ENCODE measurements at places on chromosomes 16 and 17.

- peak; percentile 75 for DNase-seq
Measured at GRCh38 chr17:3602499-3602898, 6.7 kb downstream of the TRPV1 start.

GRCh38 chr16:78608305-78608776 is 508.9 kb downstream of the WWOX start:
- peak; percentile 40 for DNase-seq

DNA sequence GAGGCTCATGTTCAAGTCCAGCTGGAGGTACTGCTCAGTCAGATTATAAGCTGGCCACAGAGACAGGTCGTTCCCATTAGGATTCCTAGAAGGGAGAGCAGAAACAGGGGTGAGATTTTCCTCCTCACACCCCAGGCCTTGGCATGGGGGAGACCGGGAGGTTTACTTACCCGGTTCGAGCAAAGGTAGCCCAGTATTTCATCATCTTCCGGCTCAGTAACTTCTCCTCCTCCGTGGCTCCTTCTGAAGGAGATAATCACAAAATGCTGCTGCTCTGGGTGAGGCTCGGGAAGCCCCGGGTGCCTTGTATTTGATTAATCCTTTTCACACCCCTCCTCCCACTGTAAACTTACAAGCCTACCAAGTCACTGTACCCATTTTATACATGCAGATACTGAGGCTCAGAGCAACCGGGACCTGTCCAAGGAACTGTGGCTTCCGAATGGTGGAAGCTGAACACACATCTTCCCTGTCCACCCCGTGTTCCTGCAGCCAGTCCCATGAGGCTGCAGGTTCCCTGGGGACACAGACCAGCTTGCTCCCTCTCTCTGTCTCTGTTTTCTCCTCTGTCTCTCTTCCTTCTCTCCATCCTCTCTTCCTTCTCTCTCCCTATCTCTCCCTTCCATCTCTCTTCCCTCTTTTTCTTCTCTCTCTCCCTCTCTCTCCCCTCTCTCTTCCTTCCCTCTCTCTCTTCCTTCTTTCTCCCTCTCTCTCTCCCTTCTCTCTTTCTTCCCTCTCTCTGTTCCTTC is 13.9 kb upstream of the CES1 start:
- DNase-seq = no peak

DNA sequence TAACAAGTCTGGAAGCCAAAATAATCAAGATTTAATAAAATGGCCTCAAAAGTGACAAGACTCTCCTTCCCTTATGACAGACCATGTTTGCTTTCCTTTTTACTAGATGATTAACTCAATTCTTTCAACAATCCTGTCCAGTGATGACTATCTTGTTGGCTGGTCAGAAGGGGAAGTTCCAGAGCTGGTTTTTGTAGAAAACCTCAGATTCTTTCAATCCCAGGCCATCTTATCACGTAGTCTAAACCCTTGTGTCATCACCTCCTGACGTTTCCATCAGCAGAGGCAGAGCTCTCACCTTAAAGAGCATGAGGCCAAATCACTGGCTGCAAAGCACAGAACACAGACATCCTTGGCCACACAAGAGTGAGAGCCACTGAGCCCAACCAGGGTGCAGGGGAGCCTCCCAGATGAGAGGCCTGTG is 125.3 kb downstream of the ANKRD11 start:
- no peak for DNase-seq

DNA sequence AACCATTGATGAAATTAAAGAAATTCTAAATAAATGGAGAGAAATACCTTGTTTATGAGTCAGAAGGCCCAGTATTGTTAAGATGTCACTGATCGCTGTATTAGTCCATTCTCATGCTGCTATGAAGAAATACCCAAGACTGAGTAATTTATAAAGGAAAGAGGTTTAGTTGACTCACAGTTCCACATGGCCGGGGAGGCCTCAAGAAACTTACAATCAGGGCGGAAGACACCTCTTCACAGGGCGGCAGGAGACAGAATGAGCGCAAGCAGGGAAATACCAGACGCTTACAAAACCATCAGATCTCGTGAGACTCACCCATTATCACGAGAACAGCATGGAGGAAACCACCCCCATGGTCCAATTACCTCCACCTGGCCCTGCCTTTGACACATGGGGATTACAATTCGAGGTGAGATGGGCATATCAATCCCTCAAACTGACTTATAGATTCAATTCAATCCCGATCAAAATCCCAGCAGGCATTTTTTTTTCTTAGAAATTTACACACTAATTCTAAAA is 157.2 kb downstream of the ENGASE start:
- DNase-seq = no peak

GRCh38 chr17:38430316-38430715 is 2.1 kb downstream of the ARHGAP23 start:
- DNase-seq = no peak

DNA sequence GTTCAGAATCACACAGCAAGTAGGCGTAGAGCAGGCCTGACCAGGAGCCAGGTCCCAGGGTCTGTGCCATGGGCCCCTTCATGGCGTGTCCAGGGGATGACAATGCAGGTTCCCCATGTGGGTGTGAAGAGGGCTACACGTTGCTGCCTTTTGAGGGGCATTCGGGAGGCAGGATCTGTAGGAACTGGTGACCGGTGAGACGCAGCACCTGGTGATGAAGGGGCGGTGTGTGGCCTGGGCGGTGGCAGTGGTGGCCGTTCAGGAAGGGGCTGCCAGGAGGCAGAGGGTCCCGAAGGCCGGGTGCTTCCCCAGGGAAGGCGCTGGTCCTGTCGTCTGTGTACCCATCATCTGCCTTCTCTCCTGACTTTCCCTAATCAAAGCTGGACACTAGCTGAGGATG is 34.6 kb downstream of the ZNF750 start:
- no peak for DNase-seq

- no peak for DNase-seq
Measured at GRCh38 chr16:85571563-85571812, 41.6 kb upstream of the GSE1 start.

DNA sequence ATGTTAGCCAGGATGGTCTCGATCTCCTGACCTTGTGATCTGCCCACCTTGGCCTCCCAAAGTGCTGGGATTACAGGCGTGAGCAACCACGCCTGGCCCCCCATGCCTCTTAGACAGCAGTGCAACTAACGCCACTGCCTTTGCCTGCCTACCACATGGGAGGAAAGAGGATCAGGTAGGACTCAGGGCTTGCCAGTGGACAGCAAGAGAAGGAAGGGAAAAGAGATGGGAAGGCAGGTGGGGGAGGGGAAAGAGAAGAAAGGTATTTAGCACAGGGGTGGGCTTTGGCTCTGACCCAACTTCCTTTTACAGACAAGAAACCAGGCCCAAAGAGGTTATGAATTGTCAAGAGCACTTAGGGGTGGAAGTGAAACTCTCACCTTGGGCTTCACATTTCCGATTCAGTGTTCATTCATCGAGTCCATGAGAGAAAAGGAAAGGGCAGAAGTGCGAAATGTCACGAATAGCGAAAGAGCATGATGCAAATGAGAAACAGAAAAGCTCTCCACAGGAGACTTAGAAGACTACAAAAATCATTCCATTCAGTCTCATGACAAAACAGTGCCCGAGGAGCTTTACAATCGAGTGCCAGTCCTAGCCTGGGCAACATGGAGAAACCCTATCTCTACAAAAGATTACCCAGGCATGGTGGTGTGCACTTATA is 36.4 kb downstream of the CDK5R1 start:
- no peak for DNase-seq

DNA sequence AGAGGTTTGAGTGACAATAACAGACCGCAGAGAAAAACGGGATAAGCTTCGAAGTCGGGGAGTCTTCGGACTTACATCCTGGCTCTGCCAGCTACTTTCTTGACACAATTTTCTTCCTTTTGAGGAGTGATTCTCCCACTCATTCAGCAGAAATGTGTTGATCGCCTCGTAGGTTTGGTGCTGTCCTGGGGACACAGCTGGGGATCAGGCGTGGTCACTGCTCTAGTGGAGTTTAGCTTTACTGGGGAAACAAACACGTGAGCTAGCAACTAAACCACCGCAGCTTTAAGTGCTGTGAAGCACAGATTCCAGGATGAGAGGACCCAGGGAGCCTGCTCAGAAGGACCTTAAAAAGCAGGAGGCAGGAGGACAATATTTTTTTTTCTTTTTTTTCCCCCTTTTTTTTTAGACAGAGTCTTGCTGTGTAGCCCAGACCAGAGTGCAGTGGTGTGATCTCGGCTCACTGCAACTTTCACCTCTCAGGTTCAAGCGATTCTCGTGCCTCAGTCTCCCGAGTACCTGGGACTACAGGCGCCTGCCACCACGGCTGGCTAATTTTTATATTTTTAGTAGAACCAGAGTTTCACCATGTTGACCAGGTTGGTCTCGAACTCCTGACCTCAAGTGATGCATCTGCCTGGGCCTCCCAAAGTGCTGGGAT is 858 bp downstream of the NUBP1 start:
- no peak for DNase-seq

DNA sequence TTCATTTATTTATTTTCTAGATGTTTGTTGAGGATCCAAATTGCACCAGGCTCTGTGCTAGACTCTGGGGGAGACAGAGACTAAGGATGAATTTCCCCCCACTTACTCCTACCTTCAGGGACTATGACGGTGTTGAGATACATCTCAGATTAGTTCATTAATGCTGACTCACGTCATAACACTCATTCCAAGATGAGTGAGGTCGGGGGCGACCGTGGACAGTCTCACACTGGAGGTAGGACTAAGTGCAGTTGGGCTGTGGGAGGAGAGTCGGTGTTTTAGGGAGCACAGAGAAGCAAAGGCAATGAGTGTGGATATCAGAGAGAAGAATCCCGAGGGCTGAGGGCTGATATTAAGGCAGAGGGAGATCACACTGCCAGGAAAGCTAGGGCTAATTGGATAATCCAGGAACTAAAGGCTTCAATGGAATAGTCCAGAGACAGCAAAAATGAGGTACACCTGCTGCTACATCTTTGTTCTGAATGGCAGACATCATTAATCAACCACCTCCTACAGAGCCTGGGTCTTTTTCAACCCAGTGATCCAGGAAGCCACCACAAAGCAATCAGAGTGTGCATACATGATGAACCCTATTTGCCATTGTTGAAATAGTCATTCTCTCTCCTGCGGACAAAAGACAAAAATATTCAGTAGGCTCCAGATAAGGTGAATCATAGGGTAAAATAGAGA is 38.6 kb upstream of the CACNG4 start:
- no peak for DNase-seq

DNA sequence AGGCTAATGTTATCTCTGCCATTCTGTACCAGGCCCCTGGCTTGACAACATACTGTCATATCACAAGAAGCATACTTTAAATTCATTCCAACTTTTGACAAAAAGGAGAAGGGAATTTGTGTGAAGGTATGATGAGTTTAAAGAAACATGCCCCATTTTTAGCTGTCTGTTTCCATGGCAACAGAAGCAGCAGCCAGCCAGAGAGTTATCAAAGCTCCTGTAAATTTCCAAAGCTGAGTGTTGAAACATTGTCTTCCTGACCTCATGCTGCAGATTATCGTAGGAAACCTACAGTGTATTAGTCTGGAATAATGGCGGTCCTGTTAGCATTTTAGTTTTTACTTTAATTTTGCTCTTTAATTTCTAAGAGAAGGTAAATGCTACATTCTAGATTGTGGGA is 124.9 kb downstream of the MRTFB start:
- DNase-seq = no peak

DNA sequence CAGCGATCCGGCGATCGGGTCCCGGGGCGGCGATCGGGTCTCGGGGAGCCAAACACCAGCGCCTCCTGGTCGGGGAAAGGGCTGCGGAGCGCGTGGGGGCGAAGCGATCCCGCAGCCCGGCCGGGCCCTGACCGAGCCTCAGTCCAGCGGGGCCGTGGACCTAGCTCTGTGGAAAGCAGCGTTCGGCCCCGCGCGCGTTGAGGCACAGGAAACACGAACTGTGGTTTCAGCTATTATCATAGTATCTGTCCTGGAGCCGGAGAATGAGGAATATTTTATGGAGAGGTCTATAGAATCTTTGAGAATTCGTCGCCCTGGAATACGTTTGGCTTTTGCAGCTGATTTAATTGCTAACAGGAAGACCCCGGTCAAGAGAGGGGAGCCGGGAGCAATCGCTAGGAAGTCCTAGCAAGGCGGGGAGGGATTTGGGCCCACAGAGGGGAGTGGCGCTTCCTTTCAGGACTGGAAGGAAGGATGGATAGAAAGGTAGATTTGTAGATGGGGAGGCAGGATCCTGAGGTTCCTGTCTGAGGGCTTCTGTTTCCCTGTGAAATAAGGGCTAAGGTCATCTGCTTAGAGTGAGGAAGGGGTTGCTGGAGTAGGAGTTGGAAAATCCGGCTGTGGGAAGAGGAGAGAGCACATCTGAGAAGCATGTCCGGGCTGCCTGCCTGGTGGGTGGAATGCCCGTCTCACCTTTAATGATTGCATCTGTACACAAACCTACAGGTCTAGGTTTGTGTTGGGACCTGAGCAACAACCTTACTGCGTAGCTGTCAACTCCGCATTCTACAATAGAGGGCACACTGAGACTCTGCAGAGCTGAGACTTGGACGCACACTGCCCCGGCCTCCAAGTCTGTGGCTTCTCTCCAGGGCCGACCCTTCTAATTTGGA is 770 bp downstream of the CCNF start:
- DNase-seq = peak; percentile 40

DNA sequence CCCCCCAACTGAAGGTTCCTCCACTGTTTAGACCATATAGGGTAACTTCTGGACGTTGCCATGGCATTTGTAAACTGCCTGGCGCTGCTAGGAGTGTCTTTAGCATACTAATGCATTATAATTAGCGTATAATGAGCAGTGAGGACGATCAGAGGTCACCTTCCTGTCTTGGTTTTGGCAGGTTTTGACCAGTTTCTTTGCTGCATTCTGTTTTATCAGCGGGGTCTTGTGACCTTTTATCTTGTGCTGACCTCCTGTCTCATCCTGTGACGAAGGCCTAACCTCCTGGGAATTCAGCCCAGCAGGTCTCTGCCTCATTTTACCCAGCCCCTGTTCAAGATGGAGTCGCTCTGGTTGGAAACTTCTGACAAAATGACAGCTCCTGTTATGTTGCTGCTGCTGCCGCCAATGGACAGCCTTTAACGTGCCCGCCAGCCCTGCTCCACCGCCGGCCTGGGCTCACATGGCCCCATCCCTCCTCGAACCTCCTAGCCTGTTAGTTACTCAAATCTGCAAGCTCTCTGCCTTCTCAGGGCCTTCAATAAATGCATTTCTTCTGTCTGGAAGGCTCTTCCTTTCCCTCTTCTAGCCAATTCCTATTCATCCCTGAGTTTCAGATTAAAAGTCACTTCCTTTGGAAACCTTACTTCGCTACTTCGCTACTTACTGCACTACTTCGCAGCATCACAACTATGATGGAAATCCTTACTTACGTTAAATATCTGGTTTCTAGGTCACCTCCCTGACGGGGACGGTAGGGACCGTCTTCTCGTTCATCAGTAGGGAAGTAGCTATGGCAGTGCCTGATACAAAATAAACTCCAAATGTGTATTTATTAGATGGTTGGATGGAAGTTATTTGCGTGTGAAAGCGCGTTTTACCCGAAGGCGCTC is 640 bp upstream of the NAGLU start:
- no peak for DNase-seq

Measured in ELF-1 (cell line).